ENCODE measurements at places on chromosomes 2 and 18.

- no peak for DNase-seq
Observed at GRCh38 chr2:48541666-48542389, 11.9 kb downstream of the STON1 start.

- no peak for DNase-seq
Observed at GRCh38 chr2:114684403-114684802, 242.0 kb downstream of the DPP10 start.

DNA sequence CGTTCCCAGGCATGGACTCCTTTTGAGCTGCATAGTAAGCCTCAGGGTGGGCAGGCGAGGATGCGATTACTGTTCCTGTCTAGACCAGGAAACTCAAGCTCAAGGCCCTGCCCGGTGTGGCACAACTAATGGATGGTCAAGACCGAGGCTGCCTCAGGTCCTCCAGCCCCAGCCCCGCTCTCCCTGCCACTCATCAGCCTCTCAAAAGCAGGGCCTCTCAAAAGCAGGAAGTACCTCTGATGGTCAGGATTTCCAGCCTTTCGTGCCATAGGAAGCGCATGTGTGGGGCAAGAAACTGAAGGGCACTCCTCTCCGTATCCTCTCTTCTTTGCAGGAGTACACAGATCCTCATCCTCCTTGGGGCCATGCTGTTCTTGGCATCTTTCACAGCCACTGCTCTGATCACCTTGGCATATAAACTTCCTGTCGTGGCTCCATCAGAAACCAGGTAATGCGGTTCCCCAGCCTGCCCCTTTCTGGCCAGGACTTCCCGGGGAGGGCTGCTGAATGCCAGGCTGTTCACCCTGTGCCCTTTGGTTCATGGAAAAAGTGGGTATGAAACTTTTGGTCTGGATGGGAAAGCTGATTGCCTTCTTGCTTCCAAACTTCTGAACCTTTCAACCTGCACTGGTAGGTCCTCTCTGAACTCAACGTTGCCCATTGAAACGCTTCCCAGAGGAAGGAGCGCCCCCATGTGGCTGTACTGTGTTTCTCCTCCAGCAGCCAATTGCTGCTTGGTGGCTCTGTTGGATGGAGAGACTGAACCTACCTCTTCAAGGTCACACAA, 82.8 kb upstream of the SEC11C start:
- peak; percentile 23 for DNase-seq

GRCh38 chr2:216721141-216721540, 25.8 kb upstream of the IGFBP5 start:
- DNase-seq, result no peak

GRCh38 chr2:237240252-237240651, 154.6 kb downstream of the COPS8 start:
- DNase-seq, result no peak

GRCh38 chr18:56501896-56502295, 136.5 kb downstream of the TXNL1 start:
- no peak for DNase-seq

GRCh38 chr2:46793423-46794416, 121.9 kb downstream of the MCFD2 start:
- no peak for DNase-seq

- DNase-seq, result no peak
Observed at GRCh38 chr2:237998530-237998929, 31.7 kb downstream of the UBE2F start.

DNA sequence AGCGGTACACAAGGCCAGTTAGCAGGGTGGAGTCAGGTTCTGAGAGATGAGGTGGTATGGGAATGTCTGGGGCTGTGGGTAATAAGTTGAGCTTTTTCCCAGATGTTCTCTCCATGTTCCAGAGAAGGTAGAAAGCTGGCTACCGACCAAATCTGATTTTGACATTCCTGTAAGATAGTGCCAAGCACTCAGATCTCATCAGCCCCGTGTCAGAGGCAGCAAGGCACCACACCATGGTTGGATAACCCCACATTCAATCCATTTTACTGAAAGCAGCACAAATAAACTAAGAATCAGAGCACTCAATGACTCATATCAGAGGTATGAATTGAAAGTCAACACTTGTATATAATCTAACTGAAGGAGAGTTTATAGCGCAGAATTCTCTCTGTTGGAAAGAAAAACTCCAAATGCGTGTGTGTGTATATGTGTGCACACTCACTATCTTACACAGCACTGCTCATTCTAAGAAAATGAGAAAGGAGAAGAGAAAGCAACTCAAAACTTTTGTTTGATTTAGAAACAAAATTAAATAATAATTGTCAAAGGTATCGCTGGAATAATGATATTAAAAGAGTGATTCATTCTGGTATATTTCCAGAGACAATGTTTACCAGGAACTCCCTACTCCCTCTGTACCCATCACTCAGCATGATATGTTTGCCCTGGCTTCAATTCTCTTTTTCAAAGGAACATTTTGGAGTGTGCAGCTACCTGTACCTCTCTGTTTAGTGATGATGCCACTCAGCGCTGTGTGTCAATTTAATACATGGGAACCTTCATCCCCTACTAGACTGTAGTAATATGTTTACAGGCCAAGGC, 375.1 kb upstream of the ID2 start:
- no peak for DNase-seq

GRCh38 chr2:33123216-33123615, 176.5 kb downstream of the LTBP1 start:
- no peak for DNase-seq

DNA sequence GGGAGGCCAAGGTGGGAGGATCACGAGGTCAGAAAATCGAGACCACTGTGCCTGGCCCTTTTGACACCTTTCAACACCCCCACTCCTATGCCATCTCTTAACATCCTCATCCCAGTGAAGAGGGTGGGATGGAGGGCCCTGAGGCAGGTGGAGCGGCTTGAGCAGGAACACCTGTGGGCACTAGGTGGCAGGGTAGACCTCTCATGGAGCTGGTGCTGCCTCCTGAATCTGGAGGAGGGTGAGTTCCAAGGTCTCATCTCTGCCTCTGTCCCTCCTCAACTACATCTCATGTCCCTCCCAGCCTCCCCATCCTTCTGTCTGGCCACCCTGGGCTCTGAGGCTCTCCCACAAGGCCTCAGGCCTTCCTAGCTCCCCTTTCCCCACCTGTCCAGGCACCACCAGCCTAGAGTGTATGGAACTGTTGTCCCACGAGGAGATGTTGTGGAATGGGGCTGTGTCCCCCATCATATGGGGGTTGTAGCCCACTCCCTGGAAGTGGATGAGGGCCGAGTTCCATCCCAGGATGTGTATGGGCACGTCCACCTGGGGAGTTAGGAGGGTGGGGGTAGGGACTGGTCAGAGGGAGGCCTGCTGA, 17.0 kb upstream of the CRYBA2 start:
- DNase-seq, result peak; percentile 37

DNA sequence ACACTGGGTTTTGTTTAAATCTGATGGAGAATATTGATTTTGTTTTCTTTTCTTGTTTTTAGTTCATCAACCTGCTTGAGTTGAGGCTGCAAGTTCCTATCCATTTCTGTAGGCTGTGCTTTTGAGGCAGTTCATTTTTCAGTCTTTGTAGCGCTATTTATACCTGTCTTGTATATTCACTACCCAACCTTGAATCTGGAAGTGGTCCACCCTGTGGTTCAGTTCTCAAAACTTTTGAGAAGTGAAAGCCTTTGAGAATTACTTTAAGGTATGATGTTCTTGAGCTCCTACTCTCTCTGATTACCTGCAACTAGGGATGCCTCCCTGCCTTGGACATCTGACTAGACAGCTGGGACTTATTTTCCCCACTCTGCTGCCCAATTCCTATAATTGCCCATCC, 53.5 kb upstream of the KCNE4 start:
- DNase-seq, result no peak

GRCh38 chr18:12930376-12930775, 17.4 kb upstream of the SEH1L start:
- DNase-seq, result no peak
